Foreskin fibroblast (primary cell): ENCODE measurements at places on chromosomes 12 and 14.

DNA sequence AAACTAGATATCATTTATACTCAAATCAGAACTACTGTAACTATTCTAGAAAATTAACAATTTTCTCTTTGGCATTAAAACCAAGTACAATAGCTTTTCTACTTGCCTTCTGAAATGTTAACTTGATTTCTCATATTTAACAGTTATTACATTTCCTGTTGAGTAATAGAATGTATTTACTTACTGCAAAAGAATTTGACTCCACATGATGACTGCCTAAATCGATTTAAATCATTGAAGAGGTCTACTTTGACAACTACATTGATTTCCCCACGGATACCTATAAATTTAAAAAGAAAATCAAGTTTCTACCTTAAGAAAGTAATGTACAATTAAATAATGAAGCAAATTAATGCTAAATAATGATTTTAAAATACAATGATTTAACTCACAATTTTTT lies 18.9 kb downstream of the C2CD5 start:
- DNase-seq, result peak; percentile 36

DNA sequence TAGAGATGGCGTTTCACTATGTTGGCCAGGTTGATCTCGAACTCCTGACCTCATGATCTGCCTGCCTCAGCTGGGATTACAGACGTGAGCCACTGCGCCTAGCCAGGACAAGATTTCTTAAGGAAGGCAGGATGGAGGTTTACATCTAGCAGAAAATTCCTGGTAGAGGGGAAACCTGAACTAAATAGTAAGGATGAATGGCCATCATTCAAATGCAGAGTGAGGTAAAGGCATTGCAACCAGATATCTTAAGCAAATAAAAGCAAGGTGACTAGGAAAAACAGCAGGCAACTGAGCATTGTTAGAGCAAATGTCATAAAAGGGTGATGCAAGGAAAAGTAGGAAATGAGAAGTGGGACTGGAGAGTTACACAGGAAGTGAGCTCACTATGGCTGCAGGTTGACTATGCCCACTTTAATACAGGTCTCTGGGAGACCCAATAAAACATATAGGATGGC lies 133.0 kb downstream of the SOX5 start:
- DNase-seq, result no peak

DNA sequence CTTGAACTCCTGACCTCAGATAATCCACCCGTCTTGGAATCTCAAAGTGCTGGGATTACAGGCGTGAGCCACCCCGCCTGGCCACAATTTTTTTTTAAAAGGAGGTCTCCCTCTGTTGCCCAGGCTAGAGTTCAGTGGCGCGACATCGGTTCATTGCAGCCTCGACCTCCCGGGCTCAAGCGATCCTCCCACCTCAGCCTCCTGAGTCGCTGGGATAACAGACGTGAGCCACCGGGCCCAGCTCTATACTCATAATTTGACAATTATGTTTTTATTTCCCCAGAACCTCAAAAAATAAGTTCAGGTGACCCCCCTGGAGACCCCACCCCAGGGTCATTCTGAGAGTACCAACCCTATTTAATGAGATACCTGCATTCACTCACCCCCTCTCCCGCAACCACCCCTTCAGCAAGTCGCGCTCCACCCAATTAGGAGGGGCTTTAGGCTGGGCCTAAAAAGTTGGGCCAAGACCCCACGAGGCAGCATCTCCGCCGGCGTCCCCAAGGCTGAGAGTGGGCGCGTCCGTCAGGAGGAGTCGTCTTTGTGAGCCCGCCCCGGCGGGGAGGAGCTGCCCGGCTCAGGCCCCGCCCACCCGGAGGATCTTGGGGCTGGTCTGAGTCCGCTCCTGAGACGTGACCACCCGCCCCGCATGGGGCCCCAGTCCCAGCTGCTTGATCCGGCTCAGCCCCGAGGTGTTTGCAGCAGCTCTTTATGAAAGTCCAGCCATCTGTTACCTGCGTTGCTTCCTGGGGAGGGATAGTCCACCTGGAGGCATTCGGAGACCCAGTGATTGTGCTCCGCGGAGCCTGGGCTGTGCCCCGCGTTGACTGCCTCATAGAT lies at the start of gene ANKRD33:
Gene ANKRD33, plus strand, starts transcription at position 628 of the 840 bp plus-strand sequence. Its CDS starts 84 bp downstream, at position 712.
- peak; percentile 77 for DNase-seq

- peak; percentile 38 for DNase-seq
Measured at GRCh38 chr12:108950991-108951739, 69.7 kb downstream of the SVOP start.

DNA sequence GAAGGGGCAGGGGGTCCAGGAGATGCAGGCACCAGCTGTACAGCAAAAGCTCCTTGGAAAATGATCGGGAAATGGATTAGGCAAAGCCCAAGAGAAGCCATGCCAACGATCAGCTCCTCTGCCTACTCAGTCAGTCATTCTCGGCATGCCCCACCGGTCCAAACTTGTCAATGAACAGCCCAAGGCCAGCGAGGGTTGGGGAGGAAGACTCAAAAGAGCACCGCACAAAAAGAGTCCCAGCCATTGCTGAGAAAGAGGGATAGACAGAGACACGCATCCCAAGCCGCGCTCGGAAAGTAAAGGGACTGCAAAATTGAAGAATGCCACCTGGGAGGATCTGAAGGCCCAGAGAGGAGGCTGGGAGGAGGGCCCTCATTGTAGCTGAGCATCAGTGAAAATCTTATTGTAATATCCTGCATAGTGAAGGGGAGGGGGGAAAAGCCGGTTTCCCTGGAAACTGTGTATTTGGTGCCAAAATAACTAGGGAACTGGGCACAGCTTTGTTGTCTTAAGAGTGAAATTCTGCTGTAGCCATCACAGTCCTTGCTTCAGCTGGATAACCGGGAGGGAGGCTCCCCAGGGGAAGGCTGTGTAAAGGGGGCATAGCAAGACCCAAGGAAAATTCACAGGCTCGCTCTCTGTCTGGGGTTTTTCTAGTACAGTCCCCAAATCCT lies 4.7 kb downstream of the KDM2B start:
- no peak for DNase-seq

DNA sequence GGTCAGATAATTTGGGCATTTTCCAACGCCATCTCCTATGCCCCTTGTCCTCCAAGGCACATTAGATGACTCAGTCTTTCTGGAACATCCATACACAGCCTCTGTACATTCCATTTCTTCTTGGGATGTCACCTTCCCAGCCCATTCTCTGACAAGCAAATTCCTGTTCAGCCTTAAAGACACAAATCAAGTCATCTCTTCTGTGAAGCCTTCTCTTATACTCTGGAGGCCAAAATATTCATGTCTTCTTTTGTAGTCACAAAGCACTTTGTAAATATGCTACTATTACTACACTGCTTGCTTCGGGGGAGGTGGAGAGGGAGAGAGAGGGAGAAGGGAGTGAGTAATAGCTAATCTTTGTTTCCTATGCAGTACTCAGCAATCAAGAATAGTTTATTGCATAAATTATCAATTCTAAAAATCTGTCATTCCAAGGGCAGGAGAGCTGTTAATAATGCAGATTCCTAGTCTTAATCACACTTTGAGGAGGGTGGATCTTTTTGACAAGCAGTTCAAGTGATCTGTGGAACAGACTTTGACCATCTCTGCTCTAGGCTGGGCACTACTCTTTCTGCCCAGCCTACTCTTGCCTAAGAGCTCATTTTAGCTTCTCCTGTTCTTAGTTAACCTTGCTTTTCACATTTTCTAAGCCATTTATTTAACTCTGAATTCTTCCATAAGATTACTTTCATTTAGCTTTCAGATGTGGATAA lies 27.9 kb downstream of the KCNMB4 start:
- peak; percentile 61 for DNase-seq

DNA sequence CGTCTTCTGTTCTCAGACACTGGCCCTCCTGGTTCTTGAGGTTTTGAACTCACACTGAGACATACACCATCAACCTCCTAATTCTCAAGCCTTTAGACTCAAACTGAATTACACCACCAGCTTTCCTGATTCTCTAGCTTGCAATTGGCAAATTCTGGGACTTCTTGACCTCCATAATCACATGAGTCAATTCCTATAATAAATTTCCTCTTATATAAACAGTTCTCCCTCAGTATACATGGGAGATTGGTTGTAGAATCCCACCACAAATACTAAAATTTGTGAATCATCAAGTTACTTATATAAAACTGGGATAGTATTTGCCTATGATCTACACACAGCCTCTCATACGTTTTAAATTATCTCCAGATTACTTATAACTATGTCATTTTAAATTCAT lies 162.2 kb downstream of the DIO2 start:
- DNase-seq, result no peak

GRCh38 chr12:79858518-79858917 lies 76.4 kb downstream of the PPP1R12A start:
- no peak for DNase-seq

DNA sequence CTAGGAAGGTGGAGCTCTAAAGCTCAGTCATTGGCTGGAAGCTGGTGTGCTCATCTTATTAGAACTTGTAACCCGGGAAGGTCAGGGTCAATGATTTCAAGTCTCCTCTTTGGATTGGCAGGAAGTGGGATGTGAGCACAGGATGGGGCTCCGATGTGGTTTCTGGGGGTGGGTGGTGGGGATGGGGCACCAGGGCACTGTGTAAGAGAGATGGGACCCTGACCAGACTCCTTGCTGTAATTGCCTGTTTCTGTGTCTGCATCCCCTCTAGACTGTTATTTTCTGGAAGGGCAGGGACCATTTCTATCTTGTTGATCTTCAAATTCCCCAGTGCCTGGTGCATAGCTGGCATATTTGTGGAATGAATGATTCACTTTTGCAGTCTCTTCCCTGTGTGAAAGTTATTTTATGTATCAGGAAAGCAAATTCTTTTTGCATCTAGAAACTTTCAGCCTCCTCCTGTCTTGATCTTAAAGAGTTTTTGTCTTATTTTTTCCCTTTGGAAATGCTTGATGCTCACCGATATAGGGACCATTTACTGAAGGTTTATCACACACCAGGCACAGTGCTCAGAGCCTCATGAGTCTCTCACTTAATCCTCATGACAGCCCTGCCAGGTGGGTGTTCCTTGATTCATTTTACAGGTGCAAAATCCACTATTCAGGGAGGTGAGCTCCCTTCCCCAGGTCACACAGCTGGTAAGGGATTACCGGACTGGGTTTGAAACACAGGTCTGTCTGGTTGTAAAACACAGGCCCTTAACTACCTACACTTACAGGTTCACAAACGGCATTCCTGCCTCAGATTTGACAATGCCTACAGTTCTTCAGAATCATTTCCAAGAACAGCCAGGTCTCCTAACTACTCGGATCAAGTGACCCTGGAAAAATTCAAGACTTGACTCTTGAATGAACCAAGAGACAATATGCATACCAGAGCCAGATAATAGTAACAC lies 86.9 kb upstream of the IGF1 start:
- DNase-seq, result peak; percentile 80

DNA sequence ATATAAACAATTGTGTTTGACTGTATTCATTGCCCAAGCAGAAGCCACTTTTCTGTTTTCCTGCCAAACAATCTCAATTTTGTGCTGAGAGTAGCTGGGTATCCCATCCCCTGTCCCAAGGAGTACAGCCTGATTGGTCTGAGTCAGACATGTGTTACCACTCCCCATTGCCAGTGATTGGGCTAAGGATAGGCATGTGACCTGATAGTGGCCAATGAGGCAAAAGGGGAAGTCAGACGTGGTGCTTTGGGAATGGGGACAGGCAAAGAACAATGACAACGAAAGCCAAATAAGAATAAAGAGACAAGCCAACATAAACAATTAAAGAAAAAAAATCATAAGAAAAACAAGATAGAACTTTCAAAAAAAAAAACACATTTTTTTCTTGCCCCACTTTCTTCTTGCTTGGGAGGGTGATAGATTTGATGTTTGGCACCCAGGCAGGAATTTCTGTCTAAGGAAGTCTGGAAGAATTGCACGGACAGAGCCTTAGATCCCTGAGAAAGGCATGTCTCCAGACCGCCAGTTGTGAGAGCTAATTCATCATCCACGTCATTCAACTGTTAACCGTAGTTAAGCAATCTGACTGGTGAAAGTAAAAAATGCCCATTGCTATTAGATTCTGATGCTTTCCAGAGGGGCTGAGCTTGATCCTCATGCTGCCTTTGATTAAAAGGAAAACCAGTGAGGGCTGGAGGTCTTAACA lies 626.6 kb upstream of the TMEM132C start:
- no peak for DNase-seq

- peak; percentile 81 for DNase-seq
Measured at GRCh38 chr14:91323671-91324605, 79.4 kb upstream of the GPR68 start.

DNA sequence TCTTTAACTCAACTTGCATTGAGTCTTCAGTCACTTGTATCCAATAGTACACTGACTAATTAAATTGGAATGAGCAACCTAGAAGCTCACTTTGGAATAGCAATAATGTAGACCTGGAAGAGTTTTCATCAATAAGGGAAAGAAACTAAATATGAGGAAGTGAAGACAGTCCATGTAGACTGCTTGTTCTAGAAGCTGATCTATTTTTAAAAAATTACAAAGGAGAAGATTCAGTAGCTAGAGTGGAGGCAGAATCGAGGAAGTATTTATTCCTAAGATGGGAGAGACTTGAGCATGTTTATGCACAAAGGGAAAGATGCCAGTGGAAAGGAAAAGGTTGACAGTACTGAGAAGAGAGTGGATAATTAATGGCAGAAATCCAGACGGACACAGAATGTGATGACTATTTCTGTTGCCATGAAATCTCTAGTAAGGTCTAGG lies 156.3 kb upstream of the PDE3A start:
- DNase-seq, result peak; percentile 42

- DNase-seq, result no peak
Measured at GRCh38 chr12:45303945-45304344, 88.0 kb downstream of the ANO6 start.

DNA sequence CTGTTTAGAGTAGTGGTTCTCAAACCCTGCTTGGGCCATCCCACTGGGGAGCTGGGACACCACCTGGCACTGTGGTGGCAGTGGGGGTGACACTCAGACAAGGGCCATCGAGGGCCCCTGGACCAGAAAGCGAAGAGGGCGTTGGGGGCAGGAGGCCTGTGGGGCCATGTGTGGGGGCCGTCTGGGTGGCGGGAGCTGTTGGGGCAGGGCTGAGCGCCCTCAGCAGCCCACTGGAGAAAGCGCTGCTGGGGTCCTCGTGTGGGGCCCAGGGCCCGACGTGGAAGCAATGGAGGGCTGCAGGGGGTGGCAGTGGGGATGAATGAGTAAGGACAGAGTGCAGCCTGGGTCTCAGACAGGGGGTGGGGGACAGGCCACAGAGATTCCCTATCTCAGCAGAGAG lies 5.9 kb upstream of the ADSS1 start:
- DNase-seq, result no peak

DNA sequence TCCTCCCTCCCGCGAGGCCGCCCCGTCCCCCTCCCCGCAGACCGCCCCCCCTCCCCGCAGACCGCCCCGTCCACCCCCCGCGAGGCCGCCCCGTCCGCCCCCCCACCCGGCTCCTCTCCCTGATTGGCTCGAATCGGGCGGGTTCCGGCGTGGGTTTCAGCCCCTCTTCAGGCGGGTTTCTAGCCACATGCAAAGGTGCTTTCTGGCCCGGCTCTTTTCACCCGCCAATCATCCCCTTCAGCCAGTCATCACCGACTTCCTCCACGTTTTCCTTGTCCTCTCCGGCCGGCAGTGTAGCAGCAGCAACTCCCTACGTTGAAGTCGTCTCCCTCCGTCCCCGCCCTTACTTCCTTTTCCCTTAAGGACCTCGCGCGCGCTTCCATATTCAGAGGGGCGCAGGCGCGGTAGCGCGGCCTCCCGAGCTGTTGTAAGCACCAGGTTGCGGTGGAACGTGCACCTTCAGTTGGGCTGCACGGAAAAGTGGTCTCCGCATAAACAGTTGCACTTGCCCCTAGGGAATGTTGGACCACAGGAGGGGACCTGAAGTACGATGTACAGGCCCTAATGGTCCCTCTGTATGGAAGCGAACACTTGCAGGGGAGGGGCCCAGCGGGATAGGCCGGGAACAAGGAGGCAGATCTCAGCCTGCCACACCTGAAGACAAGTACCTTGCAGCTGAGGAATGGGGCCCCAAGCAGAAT lies 44.6 kb upstream of the ESR2 start:
- DNase-seq, result peak; percentile 97
